ENCODE measurements at places on chromosomes 7 and 10.

DNA sequence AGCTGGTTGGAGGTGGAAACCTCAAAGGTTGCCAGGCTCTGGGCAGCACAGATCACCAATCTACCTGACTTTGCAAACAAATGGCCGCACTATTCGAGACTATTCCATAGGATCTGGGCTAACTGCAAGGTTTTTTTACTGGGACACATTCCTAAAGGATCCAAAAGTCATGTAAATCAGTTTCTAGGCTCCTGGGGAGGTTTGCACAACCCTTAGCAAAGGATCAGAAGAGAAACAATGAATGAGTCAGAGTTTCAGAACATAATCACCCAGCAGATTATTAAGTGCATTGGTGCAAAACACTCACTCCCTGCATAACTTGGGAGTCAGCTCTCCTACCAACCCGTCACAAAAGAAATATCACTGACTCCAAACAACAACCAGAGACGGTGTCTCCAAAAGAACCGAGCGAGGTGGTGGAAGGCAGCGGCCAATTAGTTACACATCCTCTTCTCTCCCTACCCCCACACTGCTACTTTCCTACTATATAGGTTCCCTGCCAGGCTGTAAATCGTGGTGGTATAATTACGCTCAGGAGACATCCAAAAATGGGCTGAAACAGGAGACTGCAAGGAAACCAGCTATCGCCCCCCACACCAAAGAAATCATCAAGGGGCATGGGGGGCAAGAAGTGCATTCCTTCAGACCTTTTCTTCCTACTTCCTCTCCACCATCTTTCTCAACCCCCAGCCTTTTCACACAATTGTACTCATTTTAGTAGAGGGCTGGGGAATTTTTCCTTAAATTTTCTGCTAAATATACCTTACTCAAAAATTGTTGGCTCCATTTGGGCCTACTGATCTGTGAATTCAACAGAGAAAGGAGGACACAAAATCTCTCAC is 3.2 kb downstream of the UBE2H start:
- no peak for DNase-seq

DNA sequence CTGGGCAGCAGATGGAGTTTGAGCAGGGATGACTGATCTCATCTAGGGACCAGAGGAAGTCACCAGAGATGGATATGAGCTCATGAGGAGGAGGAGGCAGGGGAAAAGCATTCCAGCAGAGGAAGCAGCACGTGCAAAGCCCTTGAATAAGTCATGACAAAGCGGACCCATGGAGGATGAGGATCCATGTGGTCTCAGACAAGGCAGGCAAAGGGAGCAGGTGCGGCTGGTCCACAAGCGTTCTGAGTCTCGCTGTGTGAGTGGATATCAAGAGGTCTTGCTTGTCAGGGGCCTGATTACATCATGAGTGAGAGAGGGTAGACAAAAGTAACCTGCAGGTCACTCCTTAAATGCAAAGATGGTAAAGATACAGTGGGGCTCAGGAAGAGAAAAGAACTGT is 307.6 kb downstream of the GRID1 start:
- DNase-seq = no peak

- no peak for DNase-seq
These were observed 90.1 kb upstream of the PIK3CG start for GRCh38 chr7:106774768-106775551.

GRCh38 chr7:131104596-131105293 is 222.9 kb upstream of the MKLN1 start:
- DNase-seq = no peak

- DNase-seq = no peak
These were observed 145.7 kb downstream of the REEP3 start for GRCh38 chr10:63666836-63667383.

DNA sequence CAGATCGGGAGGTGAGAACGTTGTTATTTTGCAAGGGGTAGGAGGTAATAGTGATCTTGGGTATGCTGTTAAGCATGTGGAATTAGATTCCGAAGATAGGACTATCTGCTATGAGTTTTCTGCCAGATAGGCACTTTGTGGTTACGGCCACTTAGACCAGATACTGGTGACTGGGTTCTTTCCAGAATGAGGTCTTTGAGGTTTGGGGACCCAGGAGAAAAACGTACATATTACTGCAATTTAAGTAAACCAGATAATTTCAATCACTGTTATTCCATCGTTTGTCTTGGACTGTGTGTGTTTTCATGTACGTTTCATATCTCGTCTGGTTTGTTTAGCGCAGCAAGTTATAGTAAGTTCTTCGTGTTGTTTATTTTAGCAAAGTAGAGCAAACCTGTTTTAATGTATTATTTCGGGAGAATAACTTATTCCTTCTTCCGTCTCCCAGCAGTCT is 312 bp downstream of the ARL4A start:
- no peak for DNase-seq

DNA sequence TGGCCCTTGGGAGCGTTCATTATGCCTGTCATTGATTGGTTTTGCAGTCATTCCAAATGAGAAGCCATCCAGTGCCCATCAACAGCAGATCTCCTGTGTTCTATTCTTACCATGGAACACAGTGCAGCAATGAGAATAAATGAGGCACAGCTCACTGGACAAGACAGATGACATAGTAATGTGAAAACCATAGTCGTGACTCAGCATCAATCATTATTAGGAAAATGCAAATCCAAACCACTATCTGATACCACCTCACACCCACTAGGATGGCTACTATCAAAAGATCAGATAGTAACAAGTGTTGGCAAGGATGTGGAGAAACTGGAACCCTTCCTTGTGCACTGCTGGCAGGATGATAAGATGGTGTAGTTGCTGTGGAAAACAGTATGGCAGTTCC is 144.7 kb downstream of the ARHGAP22 start:
- no peak for DNase-seq

GRCh38 chr7:50092579-50093491 is at the start of gene ZPBP:
ZPBP (minus strand) TSS chr7:50093246; CDS start chr7:50093194, 52 bp downstream.
- DNase-seq = no peak

GRCh38 chr10:42543840-42544372 is 94.5 kb downstream of the ZNF33B start:
- DNase-seq = no peak

DNA sequence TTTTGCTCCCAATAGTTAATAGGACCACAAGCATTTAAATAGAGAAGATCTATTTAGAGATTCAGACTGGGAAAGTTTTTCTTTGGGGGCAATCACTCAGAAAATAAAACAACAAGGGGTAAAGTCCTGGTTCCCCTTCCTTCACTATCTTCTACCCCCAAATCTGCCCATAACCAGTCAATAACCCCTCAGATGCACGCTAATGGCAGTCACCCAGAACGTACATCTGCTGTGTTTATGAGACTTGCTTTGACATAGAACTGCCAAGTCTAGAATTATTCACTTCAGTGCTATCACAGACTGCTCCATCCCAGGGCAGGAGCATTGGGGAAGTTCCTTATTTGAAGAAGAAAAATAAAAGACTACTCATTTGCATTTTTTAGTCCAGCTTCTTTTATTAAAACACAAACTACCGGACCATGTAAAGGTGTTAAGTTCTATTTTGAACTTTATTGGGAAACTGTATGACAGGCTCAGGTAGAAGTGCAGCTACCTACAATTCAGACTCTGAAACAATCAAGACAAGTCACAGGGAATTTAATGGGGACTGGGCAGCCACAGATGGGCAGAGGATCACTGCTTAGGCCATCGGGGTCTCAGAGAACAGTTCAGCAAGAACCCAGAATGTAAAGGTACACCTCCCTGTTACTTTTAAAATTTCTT is 38.4 kb downstream of the ANK3 start:
- DNase-seq = no peak

DNA sequence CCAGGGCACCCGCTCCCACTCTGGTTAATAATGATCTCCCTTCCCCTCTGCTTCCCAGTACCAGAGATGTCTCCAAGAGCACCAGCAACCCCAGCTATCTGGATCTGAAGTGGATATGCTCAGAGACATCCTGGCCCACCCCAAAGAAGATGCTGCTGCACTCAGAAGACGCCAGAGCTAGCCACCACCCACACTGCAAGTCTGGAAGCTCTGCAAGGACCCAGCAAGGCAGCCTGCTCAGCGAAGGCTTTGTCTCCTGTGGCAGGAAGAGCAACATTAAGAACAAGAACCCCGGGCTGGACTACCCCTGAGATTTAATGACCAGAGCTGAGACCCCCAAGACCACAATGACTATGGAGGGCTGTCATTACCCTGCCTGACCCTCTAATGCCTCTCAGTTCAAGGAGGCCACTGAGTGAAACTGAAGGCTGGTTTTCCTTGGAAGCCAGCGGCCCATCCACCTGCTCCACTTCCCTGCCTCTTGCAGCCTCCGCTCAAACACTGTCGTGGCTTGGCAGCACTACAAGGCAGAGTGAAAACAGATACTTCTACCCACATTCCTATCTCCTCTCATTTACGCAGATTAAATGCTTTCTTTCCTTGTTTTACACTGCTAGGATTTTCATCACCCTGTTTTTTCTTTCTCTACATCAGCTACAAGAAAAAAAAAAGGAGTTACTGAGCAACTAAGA is 202.2 kb downstream of the SNX10 start:
- no peak for DNase-seq

GRCh38 chr7:23955145-23955544 is 245.1 kb downstream of the STK31 start:
- no peak for DNase-seq

DNA sequence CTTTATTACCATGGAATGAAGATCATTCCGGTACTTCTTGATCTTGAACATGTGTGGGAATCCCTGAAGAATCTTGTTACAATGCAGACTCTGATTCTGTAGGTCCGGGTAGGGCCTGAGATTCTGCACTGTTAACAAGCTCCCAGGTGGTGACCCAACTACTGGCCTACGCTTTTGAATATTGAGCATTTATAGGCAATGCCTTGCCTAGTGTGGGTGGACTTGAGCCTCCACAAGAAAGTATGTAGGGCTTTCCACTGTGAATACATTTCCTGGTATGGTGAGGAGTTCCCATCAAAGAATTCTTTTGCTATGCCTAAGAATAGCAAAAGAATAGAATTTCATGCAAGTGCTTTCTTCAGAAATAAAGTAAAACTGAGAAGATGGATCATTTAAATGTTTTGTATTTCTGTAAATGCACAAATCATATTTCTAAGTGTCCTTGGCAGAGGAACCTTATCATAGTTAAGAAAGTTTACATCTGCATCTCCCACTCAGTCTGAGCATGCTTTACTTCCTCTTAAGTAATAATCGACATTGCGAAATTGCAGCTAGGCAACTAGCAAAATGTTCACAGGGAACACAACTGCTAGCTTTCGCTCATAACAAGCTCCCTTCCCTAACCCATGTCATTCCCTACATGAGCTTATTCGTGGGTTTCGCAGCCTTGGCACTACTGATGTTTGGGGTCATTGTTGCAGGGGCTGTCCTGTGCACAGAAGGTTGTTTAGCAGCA is 71.4 kb downstream of the AHR start:
- no peak for DNase-seq

DNA sequence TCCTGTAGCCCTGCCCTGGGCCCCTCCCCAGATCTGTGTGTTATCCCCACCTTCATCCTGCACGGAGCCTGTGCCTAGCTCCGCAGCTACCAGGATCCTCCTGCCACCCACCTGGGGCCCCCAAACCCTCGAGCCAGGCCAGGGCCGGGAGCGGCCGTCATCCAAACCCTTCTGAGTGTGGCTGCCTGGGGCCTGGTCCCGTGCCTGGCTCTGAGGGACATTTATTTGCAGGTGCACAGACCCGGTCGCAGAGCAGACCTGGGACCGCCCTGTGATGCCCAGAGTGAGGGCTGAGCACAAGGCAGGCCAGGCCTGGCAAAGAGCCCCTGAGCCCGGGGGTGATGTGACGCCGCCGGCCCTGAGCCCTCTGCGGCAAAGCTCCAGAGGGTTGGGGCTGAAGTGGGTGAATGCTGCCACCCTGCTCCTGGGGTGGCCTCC is 27.4 kb upstream of the INPP5A start:
- no peak for DNase-seq

DNA sequence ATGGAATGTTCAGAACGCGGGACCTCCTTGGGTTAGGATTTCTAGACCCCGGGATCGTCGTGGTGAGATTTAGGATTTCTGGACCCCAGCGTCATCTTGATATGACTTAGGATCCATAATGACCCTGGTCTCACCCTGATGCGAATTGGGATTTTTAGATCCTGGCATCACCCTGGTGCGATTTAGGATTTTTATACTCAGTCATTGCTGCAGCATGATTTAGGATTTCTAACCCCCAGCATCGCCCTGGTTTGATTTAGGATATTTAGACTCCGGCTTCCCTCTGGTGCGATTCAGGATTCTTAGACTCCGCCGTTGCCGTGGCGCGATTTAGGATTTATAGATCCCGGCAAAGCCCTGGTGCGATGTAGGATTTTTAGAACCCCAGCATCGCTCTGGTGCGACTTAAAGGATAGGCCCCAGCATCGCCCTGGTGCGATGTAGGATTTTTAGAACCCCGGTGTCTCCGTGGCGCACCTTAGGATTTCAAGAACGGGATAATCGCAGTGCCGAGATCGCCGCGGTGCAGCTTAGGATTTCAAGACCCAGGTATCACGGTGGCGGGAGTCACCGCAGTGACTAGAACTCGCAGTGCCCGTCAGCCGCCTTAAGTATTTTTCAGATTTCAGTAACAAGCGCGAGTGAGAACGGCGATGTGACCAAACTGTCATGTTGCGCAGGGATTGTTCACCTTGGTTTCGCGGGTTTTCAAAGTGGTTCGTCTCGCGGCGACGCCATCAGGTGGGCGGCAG is 814 bp downstream of the MEST start:
- no peak for DNase-seq

DNA sequence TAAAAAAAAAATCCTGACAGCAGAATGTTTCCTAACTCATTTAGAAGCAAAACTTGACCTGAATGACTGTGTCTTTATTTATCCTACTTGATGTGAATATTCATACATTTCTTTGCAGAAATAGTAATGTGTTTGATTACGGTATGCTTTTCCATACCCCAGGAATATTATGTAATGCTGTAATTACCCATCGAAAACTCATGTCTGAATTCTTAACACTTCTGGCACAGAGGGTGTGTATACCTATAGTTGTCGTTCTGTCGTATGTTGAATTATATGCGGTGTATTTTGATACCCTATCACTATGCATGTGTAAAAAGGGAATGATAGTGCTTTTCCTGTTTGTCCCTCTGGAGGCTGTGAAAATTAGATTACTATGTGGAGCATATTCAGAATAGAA is 26.6 kb downstream of the SDK1 start:
- DNase-seq = no peak

DNA sequence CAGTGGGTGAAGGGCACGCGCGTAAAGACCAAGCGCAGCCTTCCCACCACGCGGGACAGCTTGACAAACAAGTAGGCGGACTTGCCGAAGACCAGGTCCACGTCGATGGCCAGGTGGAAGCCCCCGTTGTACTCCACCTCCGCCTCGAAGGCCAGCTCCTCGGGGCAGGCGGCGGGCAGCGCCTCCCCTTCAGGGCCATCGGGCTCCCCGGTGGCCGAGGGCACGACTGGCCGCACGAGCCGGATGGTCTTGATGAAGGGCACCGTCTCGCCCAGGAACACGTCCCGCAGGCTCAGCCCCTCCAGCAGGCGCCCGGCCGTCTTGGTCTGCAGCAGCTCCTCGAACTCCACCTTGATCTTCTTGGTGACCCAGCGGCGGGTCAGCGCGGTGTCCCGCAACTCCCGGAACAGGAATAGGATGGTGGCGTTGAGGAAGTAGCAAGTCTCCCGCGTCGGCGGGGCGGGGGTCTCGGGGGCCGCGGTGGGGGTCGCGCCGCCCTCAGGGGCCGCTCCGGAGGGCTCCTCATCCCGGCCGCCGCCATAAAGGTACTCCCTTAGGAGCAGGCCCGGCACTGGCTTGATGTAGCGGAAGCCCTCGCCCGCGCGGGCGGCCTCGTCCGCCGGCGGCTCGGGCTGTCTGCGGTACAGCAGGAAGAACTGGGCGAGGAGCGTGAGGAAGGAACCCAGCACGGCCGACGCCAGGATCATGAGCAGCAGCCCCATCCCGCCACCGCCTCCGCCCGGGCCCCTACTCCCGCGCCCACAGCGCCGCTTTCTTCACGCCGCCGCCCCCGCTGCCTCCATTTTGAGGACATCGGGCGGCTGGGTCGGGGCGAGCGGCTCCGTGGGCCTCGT is 507 bp downstream of the PDZD8 start:
- DNase-seq = no peak

Data from esophagus squamous epithelium (tissue), 5 donors.